RWPE1 (cell line): ENCODE measurements at places on chromosomes 16 and 17.

DNA sequence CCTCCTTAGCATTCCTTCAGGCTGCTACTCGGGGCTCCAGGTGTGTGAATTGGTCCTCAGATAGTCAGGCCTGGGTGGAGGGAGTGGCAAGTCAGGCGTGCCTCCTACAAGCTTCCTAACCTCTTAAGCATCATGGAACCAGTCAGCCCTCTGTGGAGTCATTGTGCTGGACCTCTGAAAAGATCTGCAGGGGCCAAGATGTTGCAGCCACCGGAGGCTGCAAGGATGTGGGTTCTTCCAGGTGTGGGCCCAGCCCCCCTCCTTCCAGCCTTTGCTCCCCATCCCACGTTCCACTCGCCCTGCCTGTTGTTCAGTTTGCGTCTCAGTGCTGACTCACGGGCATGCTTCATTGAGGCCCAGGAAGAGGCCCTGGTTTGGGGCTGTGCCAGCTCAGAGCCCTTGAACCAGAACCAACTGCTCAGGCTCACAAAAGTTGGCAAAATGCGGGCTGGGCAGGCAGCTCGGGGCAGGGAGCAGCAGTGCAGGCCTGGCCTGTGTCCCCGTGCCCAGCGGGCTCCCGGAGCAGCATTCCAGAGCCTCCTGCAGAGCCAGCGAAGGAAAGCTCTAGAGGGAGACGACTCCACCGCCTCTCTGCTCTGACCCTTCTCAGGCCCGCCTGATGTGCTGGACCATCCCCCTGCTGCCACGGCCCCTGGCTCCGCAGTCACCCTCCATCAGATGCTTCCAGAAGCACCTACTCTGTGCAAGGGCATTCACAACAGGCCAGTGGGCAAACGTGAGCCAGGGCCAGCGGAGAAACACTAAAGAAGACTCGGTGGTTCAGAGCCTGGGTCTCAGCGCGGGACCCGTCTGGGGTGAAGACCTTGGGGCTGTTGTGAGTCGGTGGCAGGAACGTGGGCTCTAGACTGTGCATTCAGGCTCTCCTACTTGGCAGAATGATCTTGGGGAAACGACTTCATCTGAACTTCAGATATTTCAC, 7.5 kb downstream of the LDHD start:
- DNase-seq: peak; percentile 91

DNA sequence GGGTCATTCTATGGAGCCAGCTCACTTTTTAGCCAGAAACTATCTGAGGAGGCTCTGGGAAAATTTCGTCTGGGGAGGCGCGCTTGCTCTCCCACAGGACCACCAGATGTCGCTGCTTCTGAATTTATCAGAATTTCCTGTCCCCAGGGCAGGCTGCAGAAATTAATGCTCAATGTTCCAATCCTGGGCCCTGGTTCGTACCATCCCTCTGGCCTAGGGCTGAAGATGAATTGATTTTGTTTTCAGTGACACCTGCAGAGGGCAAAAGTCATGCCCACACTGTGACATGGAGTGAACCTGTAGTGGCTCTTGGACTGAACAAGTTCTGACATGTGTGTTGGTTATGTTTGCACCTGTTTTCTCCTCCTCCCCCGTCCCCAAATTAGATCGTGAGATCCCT, 482.6 kb downstream of the NPIPA7 start:
- peak; percentile 34 for DNase-seq

DNA sequence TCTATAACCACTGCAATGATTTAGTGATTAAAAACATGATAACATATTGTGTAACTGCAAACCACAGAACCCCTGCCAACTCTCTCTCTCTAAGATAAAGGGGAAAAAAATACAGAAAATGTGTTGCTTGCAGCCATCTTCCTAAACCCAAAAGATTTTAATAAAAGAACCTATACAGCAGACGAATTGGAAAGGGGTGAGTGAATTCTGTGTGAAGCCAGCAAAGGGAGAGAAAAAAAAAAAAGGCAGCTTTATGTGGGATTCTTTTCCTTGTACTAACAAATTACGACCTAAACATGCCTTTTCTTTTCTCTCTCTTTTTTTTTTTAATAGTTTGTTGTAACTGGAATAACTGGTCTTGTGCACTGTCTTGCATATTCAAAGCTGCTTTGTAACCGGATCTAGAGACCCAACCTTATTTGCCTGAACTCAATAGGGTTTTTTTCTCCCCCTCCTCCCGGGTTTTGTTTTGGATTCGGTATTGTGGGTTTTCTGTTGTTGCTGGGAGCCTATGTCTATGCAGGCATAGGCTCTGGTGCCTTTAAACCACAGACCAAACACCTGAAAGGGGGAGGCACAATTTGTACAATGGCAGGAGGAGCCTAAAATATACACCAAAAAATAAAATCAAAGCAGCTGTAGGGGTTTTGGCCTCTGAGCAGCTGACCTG, 7.0 kb upstream of the ZFHX3 start:
- no peak for DNase-seq

DNA sequence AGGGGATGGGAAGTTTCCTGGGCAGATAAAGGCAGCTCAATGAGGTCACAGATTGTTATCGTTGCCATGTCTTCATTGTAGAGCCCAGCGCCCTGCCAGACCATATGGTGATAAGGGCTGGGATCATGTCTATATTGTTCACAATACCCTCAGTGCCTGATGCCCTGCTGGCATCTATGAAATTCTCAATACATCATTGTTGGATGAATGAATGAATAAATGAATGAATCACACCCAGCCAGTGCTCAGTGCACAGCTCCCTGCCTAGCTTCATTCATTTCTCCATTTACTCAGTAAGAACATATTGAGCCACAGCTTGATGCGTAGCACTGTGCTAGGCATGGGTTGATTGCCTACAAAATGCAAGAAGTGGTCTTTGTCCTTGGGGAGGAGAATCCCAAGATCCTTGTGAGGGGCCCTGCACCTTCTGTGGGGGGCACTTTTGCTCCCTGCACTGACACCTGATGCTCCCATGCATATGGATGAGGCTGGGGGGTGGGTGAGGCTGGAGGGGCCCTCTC, 29.7 kb downstream of the MRC2 start:
- DNase-seq: no peak

DNA sequence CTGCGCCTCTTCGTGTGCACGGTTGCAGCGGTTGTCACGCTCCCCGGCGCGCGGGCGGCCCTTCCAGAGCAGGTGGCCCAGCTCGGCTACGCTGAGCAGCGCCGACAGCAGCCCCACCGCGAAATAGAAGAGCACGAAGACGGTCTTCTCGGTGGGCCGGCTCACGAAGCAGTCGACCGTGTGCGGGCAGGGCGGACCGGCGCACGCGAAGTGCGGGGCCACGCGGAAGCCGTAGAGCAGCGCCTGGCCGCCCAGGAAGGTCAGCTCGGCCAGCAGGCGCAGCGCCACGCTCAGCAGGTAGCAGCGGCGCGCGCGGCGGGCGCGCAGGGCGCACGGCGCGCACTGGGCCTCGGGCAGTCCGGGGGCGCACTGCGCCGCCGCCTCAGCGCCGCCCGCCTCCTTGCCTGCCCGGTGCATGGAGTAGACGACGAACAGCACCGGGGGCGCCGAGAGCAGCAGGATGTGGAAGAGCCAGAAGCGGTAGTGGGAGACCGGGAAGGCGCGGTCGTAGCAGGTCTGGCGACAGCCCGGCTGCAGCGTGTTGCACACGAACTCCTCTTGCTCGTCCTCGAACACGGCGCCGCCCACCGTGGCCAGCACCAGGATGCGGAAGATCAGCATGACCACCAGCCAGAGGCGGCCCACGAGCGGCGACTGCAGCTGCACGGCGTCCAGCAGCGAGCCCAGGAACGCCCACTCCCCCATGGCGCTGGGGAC, 1.3 kb downstream of the GJD3 start:
- no peak for DNase-seq

DNA sequence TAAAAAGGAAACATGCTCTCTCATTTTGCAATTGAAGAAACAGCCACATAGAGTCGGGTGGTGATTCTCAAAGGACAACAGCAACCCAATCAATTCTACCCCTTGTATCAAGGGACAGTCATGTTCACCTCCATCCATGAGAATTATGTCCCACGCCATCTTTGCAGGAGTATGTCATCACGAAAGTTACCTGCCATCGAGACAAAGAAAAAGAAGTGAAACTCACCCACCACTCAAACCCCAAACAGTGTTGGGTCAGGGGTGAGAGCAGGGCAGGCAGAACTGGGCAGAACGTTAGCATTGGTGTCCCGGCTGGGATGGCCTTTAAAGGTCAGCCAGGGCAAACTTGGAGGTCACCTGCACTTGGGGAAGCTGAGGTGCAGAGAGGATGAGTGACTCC, 24.2 kb upstream of the HNF1B start:
- DNase-seq: no peak

GRCh38 chr17:32523827-32524552, 37.2 kb downstream of the CDK5R1 start:
- no peak for DNase-seq

GRCh38 chr17:66716236-66717026, 118.5 kb upstream of the CACNG5 start:
- DNase-seq: no peak
